Activated T-helper 17 cell treated with anti-CD3 and anti-CD28 coated beads, Interleukin-2, amount 50 U/mL, for 72 hours (primary cell): ENCODE measurements at places on chromosomes 6 and 20.

DNA sequence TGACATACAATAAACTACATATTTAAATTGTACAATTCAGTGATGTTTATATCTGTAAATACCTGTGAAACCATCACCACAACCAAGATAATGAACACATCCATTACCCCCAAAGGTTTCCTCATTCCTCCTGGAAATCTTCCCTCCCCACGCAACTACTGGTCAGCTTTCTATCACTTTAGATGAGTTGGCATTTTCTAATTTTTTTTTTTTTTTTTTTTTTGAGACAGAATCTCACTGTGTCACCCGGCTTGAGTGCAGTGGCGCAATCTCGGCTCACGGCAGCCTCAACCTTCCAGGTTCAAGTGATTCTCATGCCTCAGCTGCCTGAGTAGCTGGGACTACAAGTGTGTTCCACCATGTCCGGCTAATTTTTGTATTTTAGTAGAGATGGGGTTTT lies 31.7 kb upstream of the ECI2 start:
- ATAC-seq, result no peak

DNA sequence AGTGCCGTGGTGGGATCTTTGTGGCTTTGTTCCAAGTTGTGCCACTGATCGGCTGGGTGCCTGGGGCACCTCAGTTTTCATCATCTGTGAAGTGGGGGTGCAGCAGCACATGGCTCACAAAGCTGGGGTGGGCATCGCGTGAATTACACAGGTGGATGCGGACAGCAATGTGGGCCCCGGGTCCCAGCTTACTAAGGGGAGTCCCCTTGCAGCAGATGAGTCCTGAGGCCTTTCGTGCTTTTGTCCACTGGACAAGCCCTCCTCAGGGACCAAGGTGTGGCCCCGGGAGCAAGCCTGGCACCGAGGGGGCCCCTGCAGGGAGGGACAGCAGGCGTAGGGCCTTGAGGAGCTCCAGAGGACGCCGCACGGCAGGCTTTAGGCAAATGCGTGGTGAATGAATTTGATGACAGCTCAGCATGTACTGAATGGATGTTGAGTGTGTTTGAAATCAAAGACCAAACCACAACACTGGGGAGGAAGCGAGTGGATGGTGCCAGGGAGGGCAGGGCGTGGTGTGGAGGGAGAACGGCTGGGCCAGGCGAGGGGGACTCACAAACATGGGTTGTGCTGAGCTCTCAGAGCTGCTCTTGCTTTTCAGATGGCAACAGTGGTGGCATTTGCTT lies 53.2 kb downstream of the IRF4 start:
- peak; percentile 40 for ATAC-seq

GRCh38 chr6:56902641-56903464 lies 52.1 kb upstream of the BEND6 start:
- no peak for ATAC-seq

- peak; percentile 54 for ATAC-seq
Observed at GRCh38 chr6:126170978-126171382, 168.9 kb upstream of the CENPW start.

DNA sequence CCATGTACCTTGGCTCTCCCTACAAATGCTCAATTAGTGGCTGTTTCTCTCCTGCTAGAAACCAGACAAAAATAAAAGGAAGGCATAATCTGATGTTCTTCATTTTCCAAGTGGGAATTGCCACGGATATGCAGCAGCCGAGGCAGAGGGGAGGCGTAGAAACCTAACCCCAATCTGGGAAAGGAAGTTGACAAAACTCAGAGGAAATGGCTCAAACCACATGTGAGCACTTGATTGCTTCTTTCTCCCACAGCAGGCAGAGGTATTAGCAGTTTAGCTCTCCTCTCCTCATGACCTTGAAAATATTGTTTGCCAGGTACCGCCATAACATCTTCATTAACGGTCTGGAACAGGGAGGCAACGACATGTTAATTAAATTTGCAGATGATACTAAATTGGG lies 3.8 kb upstream of the MLN start:
- no peak for ATAC-seq

DNA sequence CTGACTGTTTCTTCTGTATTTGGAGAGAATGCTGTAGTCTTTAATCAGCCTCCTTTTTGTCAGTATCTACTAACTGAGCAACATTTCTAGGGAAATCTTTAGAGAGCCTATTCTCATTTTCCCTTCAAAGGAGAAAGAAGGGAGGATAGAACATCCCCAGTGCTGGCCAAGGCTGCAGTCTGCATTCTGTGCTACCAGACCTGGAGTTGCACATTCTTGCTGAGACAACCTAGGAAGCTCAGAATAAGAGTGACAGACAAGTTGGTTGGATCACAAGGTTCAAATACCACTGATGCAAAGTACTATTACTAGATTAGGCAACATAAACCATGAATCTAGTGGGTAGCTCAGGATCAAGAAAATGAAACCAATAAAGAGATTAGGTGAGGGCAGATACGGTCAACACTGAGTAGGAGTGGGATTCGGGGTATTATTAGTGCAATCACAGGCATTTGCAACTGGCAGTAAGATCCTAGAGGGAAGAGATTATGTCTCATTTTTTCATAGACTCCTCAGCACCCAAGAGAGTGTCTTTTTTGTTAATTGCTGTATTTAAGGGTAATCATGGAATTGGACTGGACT lies 213.5 kb upstream of the FAM83B start:
- no peak for ATAC-seq

DNA sequence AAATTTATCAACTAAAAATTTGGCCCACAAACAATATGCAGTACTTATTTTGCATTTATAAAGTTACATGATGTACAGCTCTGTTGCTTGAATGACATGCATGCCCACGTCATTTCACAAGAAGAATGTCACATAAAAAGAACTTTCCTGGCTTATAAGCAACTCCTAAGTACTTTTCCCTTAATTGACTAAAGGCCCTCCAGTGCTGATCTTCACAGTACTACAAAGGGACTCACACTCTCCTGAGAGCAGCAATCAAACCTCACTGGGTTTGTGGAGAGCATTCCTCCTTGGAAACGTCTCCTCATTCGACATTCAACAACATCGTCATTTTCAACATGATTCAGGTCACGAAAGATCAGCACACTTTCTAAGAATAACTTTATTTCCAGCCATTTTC lies 111.1 kb downstream of the IPCEF1 start:
- ATAC-seq, result peak; percentile 2

DNA sequence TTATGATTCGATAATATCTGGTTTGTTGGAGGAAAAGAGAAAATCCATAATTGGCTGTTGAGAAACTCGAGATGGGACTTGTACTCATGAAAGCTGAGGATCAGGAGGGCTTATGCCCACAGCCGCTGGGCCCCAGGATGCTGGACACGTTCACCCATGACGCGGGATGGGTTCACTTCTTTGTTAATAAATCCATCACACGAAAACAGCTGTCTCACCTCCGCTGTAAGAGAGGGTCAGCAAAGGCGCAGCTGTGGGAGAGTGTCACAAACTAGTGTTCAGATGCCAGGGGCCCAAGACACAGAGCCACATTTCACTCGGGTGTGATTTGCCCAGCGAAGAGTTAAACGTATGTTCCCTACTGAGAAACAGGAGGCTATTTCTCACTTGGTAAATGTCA lies 315.1 kb downstream of the THBS2 start:
- ATAC-seq, result no peak

- ATAC-seq, result peak; percentile 60
Observed at GRCh38 chr20:1209447-1210387, 6.5 kb downstream of the C20orf202 start.

- ATAC-seq, result peak; percentile 83
Observed at GRCh38 chr6:39289490-39289889, 24.7 kb downstream of the KCNK17 start.

DNA sequence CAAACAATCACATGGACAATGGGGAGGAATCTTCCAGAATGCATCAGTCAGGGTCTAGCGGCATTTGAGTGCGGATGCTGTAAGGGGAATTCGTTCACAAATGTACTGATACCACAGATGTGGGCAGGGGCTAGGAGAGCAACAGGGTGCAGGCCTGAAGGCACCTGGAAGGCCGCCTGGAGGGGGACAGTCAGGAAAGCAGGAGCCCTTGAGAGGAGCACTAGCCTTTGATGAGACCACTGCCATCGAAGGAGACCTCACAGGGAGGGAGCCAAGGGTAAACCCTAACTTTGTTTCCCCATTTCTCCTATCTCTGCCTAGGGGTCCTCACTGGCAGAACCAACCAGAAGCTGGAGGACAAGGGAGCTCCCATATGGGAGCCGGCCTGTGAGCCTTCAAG lies 38.2 kb downstream of the MYB start:
- no peak for ATAC-seq

DNA sequence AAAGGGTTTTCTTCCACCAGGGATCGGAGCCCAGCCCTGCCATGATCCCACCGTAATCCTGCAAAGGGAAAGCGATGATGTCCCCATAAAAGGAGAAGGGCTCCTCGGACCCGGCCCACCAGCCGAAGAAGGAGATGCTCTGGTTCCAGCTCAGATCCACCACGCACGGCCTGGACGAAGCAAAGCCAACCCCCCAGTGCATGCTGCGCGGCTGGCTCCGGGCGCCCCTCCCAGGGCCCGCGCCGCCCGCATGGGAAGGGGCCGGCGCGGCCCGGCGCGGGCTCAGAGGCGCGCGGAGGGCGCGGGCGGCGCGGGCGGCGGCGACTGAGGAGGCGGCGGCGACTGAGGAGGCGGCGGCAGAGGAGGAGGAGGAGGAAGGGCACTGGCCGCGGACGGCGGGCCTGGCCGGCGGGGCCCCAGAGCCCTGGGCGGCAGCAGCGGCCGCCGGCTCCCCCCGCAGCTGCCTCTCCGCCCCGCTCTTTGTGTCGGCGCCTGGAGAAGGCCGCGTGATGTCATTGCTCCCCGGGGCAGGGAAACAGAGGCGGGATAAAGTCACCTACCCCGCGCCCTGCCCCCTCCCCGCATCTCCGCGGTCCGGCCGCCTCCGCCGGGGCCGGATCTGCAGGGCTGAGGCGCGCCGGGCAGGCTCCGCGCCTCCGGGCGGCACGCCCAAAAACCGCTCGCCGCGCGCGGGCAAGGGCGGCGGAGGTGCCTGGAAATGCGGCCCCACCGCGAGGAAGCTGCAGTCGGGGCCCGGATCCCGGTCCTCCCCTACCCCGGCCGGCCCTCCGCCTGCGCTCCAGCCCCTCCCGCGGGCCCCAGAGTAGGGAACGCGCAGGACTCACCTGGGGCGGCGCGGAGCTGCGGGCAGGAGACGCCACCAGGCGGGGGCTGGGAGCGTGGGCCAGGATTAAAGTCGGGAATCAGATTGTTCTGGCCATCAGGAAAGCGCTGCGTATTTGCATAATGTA lies at the start of gene FAXC:
FAXC (minus strand) TSS at position 504 of the 971 bp plus-strand sequence; CDS start at position 202, 302 bp downstream.
- ATAC-seq, result peak; percentile 40

DNA sequence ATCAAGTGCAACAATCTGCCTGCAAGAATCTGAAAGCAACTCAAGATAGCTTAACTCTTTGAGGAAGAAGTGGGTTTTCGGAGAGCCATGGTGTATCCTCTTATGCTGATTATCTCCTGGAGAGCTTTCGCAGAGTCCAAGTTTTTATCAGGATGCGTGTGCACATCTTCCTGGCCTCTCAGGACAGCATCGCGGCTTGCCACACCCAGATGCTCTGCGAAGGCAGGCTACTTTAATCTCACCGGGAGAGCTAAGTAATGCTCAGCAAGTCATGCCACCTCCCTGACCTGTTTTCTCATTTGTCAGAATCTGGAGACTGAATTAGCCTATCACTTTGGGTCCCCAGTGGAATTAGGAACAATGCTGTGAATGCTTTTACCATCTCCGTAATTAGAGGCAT lies 52.9 kb downstream of the TTI1 start:
- no peak for ATAC-seq

- peak; percentile 21 for ATAC-seq
Observed at GRCh38 chr20:57450419-57450818, 59.2 kb downstream of the RBM38 start.

GRCh38 chr20:9978397-9979004 lies 56.3 kb upstream of the ANKEF1 start:
- peak; percentile 94 for ATAC-seq

DNA sequence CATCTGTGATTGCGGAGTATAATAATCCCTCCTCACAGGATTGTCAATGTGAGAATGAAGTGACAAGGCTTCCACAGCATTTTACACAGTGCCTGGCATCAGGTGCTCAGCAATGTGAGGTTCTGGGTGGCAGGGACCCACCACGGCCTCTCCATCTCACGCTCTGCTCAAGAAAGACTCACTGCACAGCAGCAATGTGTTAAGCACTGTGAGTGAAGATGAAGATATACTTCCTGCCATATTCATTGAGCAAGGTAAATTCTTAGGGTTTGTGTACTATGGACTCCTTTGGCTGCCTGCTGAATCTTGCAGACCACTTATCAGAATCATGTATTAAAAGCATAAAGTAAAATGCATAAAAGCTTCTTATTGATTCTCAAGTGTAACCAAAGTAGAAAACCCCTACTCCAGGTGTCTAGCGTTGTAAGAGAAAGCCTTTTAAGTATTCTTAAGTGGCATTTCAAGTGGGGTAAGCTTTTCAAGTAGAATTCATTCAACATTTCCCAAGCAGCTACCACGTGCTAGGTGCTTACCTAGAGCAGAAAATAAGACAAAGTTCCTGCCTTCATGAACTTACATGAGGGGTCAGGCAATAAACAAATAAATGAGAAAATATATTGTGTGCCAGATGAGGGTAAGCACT lies 17.0 kb upstream of the MEP1A start:
- ATAC-seq, result no peak
